SJSA1 (cell line): ENCODE measurements at places on chromosomes 13 and 19. TPM values are rescaled to one million over a fixed set of nuclear protein-coding genes. Genes with fewer than 3 reads are reported as not detected.

Gene CYP4F11
- not detected in 2 replicates for total RNA-seq

Gene GRIN2D
- total RNA-seq: 0.05 TPM in 1 of 2 replicates, not detected in the other

Gene LGALS7B
- total RNA-seq: not detected in 2 replicates

Gene GADD45B
- total RNA-seq: 112 and 132 TPM in 2 replicates

Gene CERS4
- total RNA-seq: not detected in 2 replicates

Gene ZFP14
- total RNA-seq: 1.1 and 1.2 TPM in 2 replicates

Gene CYP4F12
- total RNA-seq: not detected in 2 replicates

Gene MAST1
- not detected in 2 replicates for total RNA-seq

Gene GRAMD1A
- total RNA-seq: 14.0 and 21.6 TPM in 2 replicates

DNA sequence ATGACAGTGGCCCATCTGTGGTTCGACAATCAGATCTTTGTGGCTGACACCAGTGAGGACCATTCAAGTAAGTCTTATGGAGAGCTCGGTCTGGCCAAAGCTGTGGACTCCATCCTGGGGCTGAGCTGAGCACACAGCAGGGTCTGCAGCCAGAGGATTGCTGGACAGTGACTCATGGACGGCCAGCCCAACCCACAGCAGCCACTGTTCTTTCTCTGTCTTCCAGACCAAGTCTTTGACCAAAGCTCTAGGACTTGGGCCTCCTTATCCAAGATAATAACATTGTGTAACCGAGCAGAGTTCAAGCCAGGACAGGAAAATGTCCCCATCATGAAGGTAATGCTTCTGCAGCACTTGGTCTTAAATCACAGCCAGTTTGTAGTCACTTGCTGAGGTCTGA lies 12.4 kb downstream of the ATP12A start:
- H3K4me1 ChIP-seq: no peaks in the 10 kb centered on the region
- no peak for DNase-seq
- H3K4me3 ChIP-seq: no peak overlapping the region
- no peaks in the 10 kb centered on the region for H3K36me3 ChIP-seq
- H3K27ac ChIP-seq: no peak overlapping the region
- no peaks in the 10 kb centered on the region for H3K27me3 ChIP-seq

GRCh38 chr13:50392977-50393376 lies 377.7 kb downstream of the KCNRG start:
- H3K4me3 ChIP-seq: no peak overlapping the region
- no peaks in the 10 kb centered on the region for H3K36me3 ChIP-seq
- no peaks in the 10 kb centered on the region for H3K4me1 ChIP-seq
- no peaks in the 10 kb centered on the region for H3K27me3 ChIP-seq
- no peak for DNase-seq

GRCh38 chr13:57787058-57787791 lies 155.7 kb downstream of the PCDH17 start:
- DNase-seq: no peak
- H3K4me3 ChIP-seq: no peak overlapping the region
- no peak overlapping the region for H3K27ac ChIP-seq

- no peak for DNase-seq
- no peak overlapping the region for H3K4me3 ChIP-seq
- no peaks in the 10 kb centered on the region for H3K27me3 ChIP-seq
- no peak overlapping the region for H3K27ac ChIP-seq
- H3K36me3 ChIP-seq: no peaks in the 10 kb centered on the region
These were observed 498.4 kb upstream of the ARGLU1 start for GRCh38 chr13:107066355-107066754.

DNA sequence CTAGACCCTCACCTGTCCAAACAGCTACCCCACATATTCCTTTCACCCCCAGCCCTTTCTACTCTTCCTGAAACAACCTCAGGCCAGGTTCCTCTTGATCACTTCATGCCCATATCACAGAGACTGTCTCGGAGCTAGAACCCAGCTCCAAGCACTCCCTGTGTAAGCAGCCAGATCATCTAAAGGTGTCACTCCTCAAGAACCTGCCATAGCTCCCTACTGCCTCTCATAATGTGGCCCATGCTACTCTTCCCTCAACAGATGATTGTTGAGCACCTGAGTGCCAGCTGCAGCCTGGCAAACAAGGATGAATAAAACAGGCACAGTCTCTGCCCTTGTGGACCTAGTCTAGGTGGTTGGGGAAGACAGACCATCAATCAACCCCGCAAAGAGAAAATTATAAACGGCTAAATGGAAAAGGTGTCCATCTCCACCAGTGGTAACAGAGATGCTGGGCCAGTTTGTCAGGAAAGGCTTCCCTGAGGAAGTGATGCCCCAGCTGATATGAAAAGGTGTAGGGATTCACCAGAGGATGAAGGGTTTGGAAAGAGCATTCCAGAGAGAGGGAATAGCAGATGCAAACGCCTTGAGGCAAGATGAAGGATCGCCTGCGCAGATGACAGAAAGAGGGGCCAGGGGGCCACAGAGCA lies 8.3 kb downstream of the EPS15L1 start:
- H3K36me3 ChIP-seq: no peaks in the 10 kb centered on the region; the same call in none of the 2 replicates
- no peak overlapping the region for H3K4me3 ChIP-seq
- H3K27ac ChIP-seq: no peak overlapping the region
- H3K4me1 ChIP-seq: peaks cover 7% of the 10 kb centered on the region
- no peaks in the 10 kb centered on the region for H3K27me3 ChIP-seq

DNA sequence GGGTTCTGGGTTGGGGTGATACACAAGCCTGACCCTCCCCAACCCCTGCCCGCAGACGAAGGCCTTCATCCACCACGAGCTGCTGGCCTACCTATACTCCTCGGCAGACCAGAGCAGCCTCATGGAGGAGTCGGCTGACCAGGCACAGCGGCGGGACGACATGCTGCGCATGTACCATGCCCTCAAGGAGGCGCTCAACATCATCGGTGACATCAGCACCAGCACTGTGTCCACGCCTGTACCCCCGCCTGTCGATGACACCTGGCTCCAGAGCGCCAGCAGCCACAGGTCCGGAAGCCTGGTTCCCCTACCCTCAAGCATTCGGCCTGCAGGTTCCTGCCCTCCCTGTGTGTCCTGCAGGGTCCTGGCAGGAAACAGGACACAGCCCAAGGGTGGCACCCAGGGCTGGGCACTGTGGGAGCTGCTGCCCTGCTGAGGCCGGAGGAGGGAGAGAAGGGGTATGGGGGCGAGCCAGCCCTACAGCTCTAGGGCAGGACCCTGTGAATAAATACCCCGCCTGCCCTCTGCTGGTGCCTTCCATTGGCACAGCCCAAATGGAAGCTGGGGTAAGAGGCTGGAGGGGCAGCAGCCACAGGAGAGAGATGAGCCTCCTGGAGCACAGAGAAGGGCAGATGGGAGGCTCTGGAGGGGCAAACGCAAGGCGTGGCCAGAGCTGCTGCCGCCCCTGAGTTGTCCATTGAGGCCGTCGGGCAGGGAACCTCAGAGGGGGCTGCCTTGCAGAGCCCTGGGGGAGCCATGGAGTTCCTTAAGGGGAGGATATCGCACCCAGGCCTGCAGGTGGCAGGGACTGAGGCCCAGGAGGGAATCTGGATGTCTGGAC lies 6.8 kb downstream of the TMED1 start:
- H3K27me3 ChIP-seq: no peaks in the 10 kb centered on the region
- no peak for DNase-seq
- H3K36me3 ChIP-seq: peaks cover 83% of the 10 kb centered on the region
- H3K27ac ChIP-seq: no peak overlapping the region

DNA sequence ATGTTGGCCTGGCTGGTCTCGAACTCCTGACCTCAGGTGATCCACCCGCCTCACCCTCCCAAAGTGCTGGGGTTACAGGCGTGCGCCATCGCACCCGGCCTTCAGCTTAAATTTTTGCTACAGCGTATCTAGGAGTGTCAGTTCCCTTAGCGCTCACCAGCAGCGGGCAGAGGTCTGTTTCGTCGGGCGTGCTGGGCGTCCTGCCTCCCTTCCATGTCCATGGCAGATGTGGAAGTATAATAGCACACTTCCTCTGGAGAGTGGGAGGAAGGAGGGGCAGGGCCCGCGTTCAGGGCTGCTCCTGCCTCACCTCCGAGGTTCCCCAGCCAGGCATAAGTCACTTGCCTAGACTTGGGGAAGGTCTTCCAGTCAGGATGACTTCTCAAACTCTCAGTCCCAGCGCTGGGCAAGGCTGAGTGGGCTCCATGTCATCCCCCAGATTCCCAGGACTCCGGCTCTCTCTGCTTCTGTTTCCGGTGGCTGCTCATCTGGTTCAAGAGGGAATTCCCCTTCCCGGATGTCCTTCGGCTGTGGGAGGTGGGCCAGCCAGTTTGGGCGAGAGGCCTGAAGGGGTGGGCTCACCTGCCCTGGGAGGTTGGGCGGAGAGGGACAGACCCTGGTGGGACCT lies 9.5 kb downstream of the IL4I1 start:
- no peaks in the 10 kb centered on the region for H3K4me1 ChIP-seq
- no peak for DNase-seq
- H3K36me3 ChIP-seq: peaks cover 28% of the 10 kb centered on the region
- no peaks in the 10 kb centered on the region for H3K27me3 ChIP-seq
- H3K27ac ChIP-seq: no peak overlapping the region

- H3K27ac ChIP-seq: no peak overlapping the region
- H3K27me3 ChIP-seq: no peaks in the 10 kb centered on the region
- H3K4me3 ChIP-seq: no peak overlapping the region
- no peak for DNase-seq
These were observed 213.8 kb downstream of the KCTD12 start for GRCh38 chr13:76672420-76672819.

GRCh38 chr13:23185542-23185941 lies 4.8 kb downstream of the SGCG start:
- no peak for DNase-seq
- H3K27me3 ChIP-seq: no peaks in the 10 kb centered on the region
- H3K27ac ChIP-seq: no peak overlapping the region
- no peaks in the 10 kb centered on the region for H3K4me1 ChIP-seq
- no peaks in the 10 kb centered on the region for H3K36me3 ChIP-seq
- no peak overlapping the region for H3K4me3 ChIP-seq

GRCh38 chr19:10661946-10662345 lies 7.8 kb downstream of the ILF3 start:
- no peak overlapping the region for H3K27ac ChIP-seq
- H3K36me3 ChIP-seq: peaks cover 88% of the 10 kb centered on the region
- H3K4me1 ChIP-seq: peaks cover 14% of the 10 kb centered on the region
- no peak overlapping the region for H3K4me3 ChIP-seq

DNA sequence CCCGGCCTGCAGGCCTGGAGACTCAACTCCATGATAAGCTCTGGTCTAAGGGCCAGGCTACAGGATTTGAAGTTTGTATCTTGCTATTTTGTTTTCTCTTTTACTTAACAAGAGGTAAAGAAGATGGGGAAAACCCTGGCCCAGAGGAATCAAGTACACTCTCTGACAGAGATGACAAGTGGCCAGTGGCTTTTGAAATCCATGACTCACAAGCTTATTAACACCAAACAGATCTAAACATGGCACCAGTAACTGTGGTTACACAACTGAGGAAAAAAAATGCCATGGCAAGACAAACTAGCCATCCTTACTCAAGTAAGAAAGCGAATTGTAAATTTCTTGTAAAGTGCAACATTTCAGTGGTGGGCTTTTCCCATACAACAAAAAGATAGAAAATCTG lies 72.6 kb upstream of the SERTM1 start:
- H3K4me3 ChIP-seq: no peak overlapping the region
- H3K4me1 ChIP-seq: no peaks in the 10 kb centered on the region
- no peak for DNase-seq
- no peaks in the 10 kb centered on the region for H3K36me3 ChIP-seq

- DNase-seq: no peak
- H3K4me3 ChIP-seq: no peak overlapping the region
- no peaks in the 10 kb centered on the region; the same call in 1 of the 2 replicates for H3K27me3 ChIP-seq
- H3K4me1 ChIP-seq: no peaks in the 10 kb centered on the region
- H3K36me3 ChIP-seq: no peaks in the 10 kb centered on the region
These were observed 155.7 kb downstream of the ENOX1 start for GRCh38 chr13:43631106-43631505.

DNA sequence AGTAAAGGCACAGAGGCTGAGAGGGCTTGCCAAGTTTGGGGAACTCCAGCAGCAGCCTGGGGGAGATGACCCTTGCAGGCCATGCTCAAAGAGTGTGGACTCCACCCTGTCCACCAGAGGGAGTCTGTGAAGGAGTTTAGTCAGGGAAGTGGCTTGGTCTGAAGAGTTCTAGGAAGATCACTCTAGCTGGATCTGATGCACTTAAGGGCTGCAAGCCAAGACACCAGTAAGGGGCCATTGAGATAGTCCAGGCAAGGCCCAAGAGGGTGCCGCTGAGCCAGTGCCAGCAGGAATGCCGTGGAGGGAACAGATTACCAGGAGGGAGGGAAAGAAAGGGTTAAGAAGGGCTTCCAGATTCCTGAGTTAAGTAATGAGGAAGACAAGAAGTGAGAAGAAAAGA lies 68.7 kb downstream of the ZAR1L start:
- H3K36me3 ChIP-seq: no peaks in the 10 kb centered on the region
- H3K27me3 ChIP-seq: no peaks in the 10 kb centered on the region
- H3K27ac ChIP-seq: no peak overlapping the region
- 0 out of 2 replicates have a peak, but pooled peaks cover 2% of the 10 kb centered on the region for H3K4me1 ChIP-seq

- DNase-seq: no peak
- H3K4me1 ChIP-seq: peaks cover 5% of the 10 kb centered on the region
- H3K4me3 ChIP-seq: no peak overlapping the region
- H3K36me3 ChIP-seq: peaks cover 32% of the 10 kb centered on the region
- no peaks in the 10 kb centered on the region for H3K27me3 ChIP-seq
- no peak overlapping the region for H3K27ac ChIP-seq
These were observed 1.3 kb upstream of the DUS3L start for GRCh38 chr19:5792224-5792623.

GRCh38 chr13:24179486-24179850 lies 18.9 kb downstream of the SPATA13 start:
- H3K27me3 ChIP-seq: no peaks in the 10 kb centered on the region
- DNase-seq: no peak

- no peak overlapping the region for H3K27ac ChIP-seq
- no peak for DNase-seq
- no peak overlapping the region for H3K4me3 ChIP-seq
These were observed 55.4 kb downstream of the FOXO1 start for GRCh38 chr13:40611004-40611403.

DNA sequence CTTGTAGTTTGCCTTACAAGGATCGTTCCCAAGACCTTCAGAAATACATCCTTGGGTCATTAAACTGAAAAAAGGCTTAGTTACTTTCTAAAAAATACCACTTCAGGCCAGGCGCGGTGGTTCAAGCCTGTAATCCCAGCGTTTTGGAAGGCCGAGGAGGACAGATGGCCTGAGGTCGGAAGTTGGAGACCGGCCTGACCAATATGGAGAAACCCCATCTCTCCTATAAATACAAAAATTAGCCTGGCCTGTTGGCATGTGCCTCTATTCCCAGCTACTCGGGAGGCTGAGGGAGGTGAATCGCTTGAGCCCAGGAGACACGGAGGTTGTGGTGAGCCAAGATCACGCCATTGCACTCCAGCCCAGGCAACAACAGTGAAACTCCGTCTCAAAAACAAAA lies 2.2 kb upstream of the ZNF28 start:
- H3K4me3 ChIP-seq: no peak overlapping the region
- H3K27me3 ChIP-seq: no peaks in the 10 kb centered on the region
- no peaks in the 10 kb centered on the region for H3K36me3 ChIP-seq
- H3K4me1 ChIP-seq: no peaks in the 10 kb centered on the region
- no peak overlapping the region for H3K27ac ChIP-seq
